Testis (tissue), 5 donors: ENCODE measurements at places on chromosomes 11 and 22.

DNA sequence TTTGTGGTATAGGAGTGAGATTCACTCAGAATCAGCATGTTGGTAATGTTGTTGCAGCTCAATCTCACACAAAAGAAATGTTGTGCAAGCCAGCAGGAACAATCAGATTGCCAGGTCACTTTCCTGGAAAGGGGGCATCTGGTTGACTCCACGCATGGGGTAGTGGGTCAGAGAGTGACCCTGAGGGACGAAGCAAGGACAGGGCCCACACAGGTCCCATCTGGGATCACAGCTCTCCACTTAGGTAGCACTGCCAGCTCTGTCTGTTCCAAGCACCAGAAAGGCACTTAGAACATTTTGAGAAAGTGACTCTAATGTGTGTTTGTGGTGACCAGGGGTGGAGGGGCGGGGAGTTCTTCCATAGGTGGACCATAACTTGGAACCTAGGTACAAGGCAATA lies 109.5 kb downstream of the RASSF10 start:
- DNase-seq: no peak

- DNase-seq: no peak
These were observed 2.0 kb downstream of the MAP3K11 start for GRCh38 chr11:65611758-65612603.

- DNase-seq: no peak
These were observed 122.4 kb upstream of the OR9Q1 start for GRCh38 chr11:57901278-57901677.

GRCh38 chr11:25925359-25925758 lies 406.6 kb upstream of the ANO3 start:
- no peak for DNase-seq

GRCh38 chr22:42807185-42807584 lies 49.9 kb downstream of the ARFGAP3 start:
- peak; percentile 4 for DNase-seq

DNA sequence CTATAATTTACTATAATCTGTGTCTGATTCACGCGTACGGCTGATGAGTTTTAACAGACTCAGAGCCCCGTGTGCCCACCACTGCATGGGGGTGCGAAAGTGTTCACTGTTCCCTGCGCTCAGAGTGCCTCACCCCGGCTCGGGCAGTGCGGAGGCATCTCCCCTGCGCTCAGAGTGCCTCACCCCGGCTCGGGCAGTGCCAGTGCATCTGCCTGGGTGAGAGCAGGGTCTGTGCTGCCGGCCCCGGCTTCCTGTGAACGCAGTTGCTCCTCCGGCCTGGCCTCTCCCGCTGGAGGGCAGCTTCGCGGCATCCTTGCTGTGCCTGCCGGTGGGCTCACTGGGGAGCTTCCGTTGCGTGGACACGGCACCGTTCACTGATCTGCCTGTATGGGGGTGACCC lies 14.2 kb downstream of the PTDSS2 start:
- DNase-seq: no peak

DNA sequence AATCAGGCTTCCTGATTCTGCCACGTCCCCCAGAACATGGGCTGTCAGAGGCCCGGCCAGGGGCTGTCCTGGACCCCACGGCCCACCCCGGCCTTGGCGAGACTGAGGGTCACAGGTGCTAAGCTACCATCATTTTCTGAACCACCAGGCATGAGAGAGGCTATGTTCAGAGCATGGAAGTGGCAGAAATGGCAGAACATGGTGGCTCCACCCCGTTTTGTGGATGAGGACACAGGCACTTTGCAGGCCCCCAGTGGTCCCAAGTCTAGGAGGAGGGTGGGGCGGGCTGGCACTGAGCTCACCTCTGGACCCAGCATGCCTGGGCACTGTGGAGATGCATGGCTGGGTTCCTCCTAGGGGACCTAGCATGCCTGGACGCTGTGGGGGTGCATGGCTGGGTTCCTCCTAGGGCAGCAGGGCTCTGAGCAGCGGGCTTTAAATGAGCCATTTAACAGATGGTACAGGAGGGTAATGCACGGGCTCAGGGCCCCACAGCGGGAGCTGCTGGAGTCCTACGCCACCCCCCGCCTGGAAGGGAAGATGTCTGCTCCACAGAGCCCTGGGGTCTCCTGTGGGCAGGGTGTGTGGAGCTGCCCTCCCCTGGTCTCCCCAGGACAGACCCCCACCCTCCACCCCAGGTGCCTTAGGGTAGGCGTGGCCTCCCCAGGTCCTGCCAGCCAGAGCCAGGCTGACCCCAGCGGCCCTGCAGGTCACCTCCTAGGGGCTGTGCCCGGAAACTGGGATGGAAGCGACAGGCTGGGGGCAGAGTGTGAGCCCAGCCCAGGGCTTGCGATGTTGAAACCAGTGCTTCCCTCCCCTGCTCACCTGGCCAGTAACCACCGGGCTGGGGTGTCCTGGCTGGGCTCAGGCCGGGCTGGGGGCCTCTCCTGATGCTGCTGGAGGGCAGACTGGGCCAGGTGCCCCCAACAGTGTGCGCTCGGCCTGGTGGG lies 6.1 kb upstream of the MUC5AC start:
- DNase-seq: peak; percentile 10

DNA sequence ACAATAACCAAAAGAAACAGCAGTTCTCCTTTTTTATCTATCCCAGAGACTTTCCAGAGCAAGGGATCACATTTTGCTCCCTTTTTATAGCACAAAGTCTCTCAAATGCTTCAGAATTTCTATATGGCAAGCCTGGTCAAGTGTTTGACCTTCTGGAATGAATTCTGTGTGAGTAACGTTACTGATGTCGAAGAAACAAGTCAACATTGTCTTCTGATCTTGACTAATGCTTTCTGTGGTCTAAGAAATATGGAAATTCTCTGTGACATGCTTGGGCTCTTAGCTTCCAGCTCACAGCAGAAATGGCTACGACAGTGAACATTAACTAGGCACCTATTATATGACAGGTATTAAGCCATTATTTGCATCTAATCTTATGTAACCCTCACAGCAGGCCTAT lies 411.7 kb downstream of the CADM1 start:
- DNase-seq: no peak
